Adrenal gland (tissue), 19 donors: ENCODE measurements at places on chromosomes 13 and 19. TPM values are rescaled to one million over a fixed set of nuclear protein-coding genes. Genes with fewer than 3 reads are reported as not detected.

DNA sequence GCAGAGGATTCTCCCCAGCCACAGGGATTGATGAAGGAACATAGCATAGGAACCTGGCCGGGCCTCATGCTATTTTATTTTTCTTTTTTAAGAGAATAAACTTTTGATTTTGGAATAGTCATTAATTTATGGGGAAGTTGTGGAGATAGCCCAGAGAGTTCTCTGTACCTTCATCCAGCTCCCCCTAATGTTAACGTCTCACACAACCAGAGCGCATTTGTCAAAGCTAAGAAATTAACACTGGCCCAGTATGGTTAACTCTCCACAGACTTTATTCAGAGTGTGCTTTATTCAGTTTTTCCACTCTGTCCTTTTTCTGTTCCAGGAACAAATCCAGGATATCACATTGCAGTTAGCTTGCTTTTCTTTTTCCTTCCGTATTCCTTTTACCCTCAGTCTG, 59.4 kb downstream of the RGCC start:
- no peak overlapping the region for H3K4me3 ChIP-seq
- DNase-seq, result no peak
- no peak overlapping the region for H3K27ac ChIP-seq
- no peaks in the 10 kb centered on the region for H3K4me1 ChIP-seq
- no peaks in the 10 kb centered on the region for H3K36me3 ChIP-seq
- no peaks in the 10 kb centered on the region for H3K27me3 ChIP-seq

GRCh38 chr19:35421362-35421761, 26.7 kb upstream of the FFAR2 start:
- DNase-seq, result no peak
- no peaks in the 10 kb centered on the region for H3K4me1 ChIP-seq
- no peaks in the 10 kb centered on the region for H3K36me3 ChIP-seq
- no peak overlapping the region for H3K27ac ChIP-seq

DNA sequence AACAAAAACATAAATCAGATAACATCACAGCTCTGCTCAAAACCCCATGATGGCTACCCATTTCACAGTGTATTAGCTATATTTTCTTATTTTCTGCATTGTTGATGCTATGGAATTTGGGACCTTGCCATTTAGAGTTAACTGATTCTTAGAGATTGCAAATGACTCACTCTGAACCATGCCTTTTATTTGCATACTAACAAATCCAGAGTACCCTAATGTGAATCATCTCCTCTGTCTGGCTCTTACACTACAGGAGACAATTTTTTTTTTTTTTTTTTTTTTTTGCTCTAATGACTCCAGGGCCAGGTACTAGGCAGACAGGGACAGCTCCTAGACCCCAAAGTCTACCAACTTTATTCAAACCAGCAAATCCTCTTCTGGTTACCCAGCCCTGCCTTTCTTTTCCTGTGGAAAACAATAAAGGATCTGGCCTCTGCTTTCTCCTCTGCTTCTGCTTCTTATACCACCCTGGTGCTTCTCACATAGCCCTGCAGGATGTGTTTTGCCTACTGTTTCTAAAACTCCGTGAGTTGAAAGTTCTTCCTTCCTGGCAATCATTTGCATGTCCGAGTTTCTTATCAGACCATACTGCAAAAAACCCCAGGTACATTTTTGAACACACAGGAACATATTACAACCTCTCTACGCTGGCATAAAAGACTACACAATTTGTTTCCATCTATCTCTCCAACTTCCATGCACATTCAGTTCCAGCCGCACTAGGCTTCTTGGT, 10.6 kb upstream of the ZNF460 start:
- no peak overlapping the region for H3K27ac ChIP-seq
- no peaks in the 10 kb centered on the region for H3K4me1 ChIP-seq
- H3K27me3 ChIP-seq, result no peaks in the 10 kb centered on the region
- no peak for DNase-seq

GRCh38 chr13:66681403-66681802, 548.7 kb downstream of the PCDH9 start:
- no peak overlapping the region for H3K4me3 ChIP-seq
- no peaks in the 10 kb centered on the region for H3K36me3 ChIP-seq
- no peaks in the 10 kb centered on the region for H3K4me1 ChIP-seq
- no peak for DNase-seq
- no peaks in the 10 kb centered on the region for H3K27me3 ChIP-seq

- DNase-seq, result no peak
- no peaks in the 10 kb centered on the region for H3K36me3 ChIP-seq
- H3K27ac ChIP-seq, result no peak overlapping the region
- H3K27me3 ChIP-seq, result no peaks in the 10 kb centered on the region
These were observed 3.5 kb downstream of the USF2 start for GRCh38 chr19:35272122-35272719.

RFX1 gene
- total RNA-seq, result 14.0 TPM

GRIK5 gene
- total RNA-seq, result 0.67 TPM

DNA sequence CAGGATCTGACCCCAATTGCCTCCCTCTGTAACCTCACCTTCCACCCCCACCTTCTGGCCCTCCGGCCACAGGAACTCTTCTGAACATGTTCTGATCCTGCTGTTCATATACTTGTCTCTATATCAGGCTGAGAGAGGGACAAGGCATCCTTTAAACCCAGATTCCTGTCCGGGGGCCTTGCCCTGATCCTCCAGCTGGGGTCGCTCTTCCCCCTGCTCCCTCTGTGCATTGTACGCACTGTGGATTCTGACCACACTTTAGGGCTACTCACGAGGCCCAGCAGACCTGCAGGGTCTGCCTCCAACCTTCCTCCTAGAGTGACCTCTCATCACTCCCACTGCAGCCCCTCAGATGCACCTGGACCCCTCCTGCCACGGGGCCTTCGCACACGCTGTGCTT, 269.3 kb downstream of the UQCRFS1 start:
- H3K27me3 ChIP-seq, result peaks cover 3% of the 10 kb centered on the region
- H3K36me3 ChIP-seq, result no peaks in the 10 kb centered on the region
- DNase-seq, result no peak
- H3K27ac ChIP-seq, result no peak overlapping the region
- H3K4me3 ChIP-seq, result no peak overlapping the region

GRCh38 chr13:21595546-21595822, 8.5 kb downstream of the MICU2 start:
- no peaks in the 10 kb centered on the region for H3K4me1 ChIP-seq
- no peak for DNase-seq
- H3K4me3 ChIP-seq, result no peak overlapping the region
- H3K27me3 ChIP-seq, result no peaks in the 10 kb centered on the region
- H3K27ac ChIP-seq, result no peak overlapping the region

DNA sequence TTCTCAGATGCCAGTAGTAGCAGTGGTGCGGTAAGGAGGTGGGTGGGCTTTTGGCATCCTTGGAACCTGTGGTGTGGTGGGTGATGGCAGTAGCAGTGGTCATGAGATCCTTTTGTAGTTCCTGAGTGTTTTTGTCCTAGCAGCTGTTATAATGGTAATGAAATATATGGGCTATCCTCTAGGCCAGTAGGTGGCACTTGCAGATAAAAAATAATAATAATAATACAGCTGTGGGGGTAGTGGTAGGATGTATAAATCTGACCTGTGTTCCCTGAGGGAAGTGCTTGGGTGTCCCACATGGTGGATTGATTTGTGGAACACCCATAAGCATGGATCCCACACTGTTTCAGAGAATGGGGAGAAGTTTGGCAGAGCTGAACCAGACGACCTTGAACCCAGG, 334.0 kb downstream of the SLITRK5 start:
- no peaks in the 10 kb centered on the region for H3K4me1 ChIP-seq
- no peak for DNase-seq
- no peak overlapping the region for H3K27ac ChIP-seq
- no peaks in the 10 kb centered on the region for H3K27me3 ChIP-seq
- H3K36me3 ChIP-seq, result no peaks in the 10 kb centered on the region
- H3K4me3 ChIP-seq, result no peak overlapping the region

DNA sequence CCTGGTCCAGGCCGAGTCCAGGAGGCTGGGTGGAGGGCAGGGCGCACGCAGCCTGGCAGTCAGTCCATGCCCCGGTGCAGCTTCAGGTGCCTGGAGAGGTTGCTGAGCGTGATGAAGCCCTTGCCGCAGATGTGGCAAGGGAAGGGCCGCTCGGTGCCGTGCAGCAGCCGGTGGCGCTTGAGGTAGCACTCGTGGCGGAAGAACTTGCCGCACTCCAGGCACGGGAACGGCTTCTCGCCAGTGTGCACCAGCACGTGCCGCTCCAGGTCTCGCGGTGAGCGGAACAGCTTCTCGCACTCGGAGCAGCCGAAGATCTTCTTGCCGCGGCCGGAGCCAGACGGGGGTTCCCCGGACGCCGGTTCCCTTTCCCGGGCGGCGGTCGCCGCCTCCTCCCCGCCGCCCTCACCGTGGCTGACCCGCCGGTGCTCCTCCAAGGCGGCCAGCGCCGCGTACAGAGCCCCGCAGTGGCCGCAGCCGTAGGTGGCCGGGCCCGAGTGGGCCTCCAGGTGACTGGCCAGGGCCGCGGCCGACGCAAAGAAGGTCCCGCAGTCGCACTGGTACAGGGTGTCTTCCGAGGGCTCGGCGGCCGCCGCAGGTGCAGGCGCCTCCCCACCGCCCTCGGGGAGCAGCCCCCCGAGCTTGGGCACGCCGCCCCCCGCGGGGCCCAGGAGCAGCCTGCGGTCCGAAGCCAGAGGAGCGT, 6.8 kb downstream of the FIZ1 start:
- DNase-seq, result no peak
- no peaks in the 10 kb centered on the region for H3K4me1 ChIP-seq
- H3K27me3 ChIP-seq, result no peaks in the 10 kb centered on the region
- no peak overlapping the region for H3K27ac ChIP-seq
- peaks cover 19% of the 10 kb centered on the region for H3K36me3 ChIP-seq
- H3K4me3 ChIP-seq, result no peak overlapping the region

- H3K36me3 ChIP-seq, result no peaks in the 10 kb centered on the region
- H3K27me3 ChIP-seq, result no peaks in the 10 kb centered on the region
- H3K27ac ChIP-seq, result no peak overlapping the region
- H3K4me3 ChIP-seq, result no peak overlapping the region
- H3K4me1 ChIP-seq, result peaks cover 76% of the 10 kb centered on the region
- no peak for DNase-seq
These were observed 54.1 kb downstream of the WDFY2 start for GRCh38 chr13:51638216-51638871.

DNA sequence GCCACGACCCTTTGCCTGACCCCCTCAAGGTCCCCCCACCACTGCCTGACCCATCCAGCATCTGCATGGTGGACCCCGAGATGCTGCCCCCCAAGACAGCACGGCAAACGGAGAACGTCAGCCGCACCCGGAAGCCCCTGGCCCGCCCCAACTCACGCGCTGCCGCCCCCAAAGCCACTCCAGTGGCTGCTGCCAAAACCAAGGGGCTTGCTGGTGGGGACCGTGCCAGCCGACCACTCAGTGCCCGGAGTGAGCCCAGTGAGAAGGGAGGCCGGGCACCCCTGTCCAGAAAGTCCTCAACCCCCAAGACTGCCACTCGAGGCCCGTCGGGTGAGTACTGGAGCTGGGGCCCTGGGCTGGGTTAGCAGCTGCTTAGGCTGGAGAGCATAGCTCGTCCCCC, 8.6 kb downstream of the MAP1S start:
- H3K27ac ChIP-seq, result no peak overlapping the region
- no peak for DNase-seq
- no peaks in the 10 kb centered on the region for H3K27me3 ChIP-seq
- H3K4me1 ChIP-seq, result no peaks in the 10 kb centered on the region
- H3K4me3 ChIP-seq, result no peak overlapping the region

NFKBIB gene
- 17.2 TPM for total RNA-seq

DNA sequence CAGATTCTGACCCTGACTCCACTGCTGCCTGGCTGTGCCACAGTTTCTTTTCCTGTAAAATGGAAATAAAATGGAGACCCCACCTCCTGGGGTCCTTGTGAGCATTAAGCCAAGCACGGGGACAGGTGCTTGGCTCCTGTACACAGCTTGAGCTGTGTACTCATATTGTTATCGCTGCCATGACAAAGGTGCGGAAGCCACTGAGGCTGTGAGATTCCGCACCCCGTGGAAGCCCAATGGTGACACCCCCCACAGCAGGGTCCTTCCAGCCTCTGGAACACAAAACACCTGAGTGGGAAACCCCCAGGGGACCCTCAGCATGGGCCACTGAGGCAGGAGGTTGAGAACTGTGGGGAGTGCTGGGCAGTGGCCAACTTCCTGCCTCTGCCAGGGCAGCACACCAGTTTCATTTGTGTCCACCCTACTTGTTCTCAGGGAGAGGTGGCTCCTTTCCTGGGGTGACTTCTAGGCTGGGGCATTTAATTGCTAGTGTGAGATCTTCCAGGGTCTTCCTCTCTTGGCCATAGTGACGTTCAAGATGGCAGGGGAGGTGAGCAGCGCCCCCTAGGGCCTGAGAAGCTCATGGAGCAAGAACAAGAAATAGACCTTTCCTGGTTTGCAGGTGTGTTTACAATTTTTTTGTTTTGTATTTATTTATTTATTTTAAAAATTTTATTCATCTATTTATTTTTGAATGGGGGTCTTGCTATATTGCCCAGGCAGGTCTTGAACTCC, 5.4 kb upstream of the JSRP1 start:
- no peak overlapping the region for H3K27ac ChIP-seq
- no peaks in the 10 kb centered on the region for H3K36me3 ChIP-seq
- no peak for DNase-seq
- H3K4me3 ChIP-seq, result no peak overlapping the region

DNA sequence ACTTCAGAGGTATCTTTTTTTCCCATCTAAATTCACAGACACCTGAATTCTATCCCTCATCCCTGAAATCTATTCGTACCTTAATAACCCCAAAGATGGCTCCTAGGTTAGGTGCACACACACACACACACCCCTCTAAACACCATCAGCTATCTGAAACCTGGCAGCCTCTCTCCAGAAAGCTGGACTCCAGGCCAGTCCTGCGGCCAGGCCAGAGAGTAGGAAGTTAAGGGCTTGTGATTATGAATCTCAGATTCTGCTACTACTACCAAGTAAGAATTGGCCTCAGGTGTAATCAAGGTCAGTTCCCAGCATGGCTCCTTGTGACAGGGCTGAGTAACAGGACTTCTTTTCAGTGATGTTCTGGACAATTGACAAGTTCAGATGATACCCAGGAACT, 244.2 kb upstream of the SERP2 start:
- H3K4me3 ChIP-seq, result no peak overlapping the region
- no peaks in the 10 kb centered on the region for H3K27me3 ChIP-seq
- no peaks in the 10 kb centered on the region for H3K36me3 ChIP-seq
- no peak for DNase-seq
- H3K27ac ChIP-seq, result no peak overlapping the region
